ENCODE measurements at places on chromosomes 6 and 20.

DNA sequence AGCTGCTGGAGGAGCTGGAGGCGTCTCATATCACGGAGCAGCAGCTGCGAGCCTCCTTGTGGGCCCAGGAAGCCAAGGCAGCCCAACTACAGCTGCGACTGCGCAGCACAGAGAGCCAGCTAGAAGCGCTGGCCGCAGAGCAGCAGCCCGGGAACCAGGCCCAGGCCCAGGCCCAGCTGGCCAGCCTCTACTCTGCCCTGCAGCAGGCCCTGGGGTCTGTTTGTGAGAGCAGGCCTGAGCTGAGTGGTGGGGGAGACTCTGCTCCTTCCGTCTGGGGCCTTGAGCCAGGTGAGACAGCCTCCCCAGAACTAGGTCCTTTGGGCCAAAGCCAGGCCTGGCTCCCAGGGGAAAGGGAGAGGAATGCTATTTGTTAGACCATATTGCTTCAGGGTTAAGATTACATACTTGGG, 31.7 kb downstream of the C20orf173 start:
- no peak for DNase-seq

GRCh38 chr6:36660771-36661471, 17.6 kb upstream of the CDKN1A start:
- DNase-seq: peak; percentile 78

GRCh38 chr6:145199961-145200360, 535.4 kb downstream of the EPM2A start:
- DNase-seq: no peak

GRCh38 chr6:45518013-45518720, 140.4 kb upstream of the SUPT3H start:
- no peak for DNase-seq

DNA sequence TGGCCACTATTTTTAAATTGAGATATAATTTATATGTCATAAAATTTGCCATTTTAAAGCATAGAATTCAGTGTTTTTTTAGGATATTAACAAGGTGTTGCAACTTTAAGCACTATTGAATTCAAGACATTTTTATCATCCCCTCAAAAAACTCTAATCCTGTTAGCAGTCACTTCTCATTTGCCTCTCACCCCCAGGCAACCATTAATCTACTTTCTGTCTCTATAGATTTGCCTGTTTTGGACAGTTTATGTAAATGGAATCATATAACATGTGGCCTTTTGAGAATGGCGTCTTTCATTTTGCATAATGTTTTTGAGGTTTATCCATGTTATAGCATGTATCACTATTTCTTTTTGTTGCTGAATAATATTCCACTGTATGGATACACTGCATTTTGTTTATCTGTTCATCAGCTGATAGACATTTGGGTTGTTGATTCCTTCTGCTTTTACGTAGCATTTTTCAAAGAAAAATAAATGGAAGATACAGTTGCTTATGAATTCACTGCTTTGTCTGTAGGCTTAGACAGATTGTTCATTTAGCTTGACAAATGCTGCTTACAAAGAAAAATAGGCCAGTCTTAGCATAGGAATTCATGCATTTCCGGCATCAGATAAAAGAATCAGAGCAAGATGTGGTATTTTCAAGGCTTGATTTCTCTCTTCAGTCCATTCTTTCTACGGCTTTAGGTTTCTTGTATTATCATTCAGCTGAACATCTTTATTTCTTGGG, 52.9 kb downstream of the STK4 start:
- DNase-seq: no peak

DNA sequence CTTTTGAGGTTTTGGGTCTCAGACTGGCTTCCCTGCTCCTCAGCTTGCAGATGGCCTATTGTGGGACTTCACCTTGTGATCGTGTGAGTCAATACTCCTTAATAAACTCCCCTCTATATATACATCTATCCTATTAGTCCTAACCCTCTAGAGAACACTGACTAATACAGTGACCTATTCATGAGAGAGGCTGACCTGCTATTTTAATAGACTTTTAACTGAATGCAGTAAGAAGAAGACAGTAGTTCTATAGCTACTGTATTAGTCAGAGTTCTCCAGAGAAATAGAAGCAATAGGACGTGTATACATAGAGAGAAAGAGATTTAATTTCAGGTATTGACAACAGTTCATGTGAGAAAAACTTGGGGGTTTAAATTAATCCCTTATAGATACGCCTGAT, 53.3 kb upstream of the SMLR1 start:
- no peak for DNase-seq

Data from nephron progenitor cell (in vitro differentiated cells).